ENCODE measurements at places on chromosomes 7 and 10. TPM values are rescaled to one million over a fixed set of nuclear protein-coding genes. Genes with fewer than 3 reads are reported as not detected.

GRCh38 chr10:37439826-37440225, 314.4 kb downstream of the ANKRD30A start:
- H3K27ac ChIP-seq = no peak overlapping the region
- no peaks in the 10 kb centered on the region for H3K27me3 ChIP-seq
- no peaks in the 10 kb centered on the region for H3K4me1 ChIP-seq
- no peaks in the 10 kb centered on the region for H3K36me3 ChIP-seq
- DNase-seq = no peak

- no peaks in the 10 kb centered on the region for H3K27me3 ChIP-seq
- no peak overlapping the region for H3K4me3 ChIP-seq
- H3K36me3 ChIP-seq = peaks cover under 1% of the 10 kb centered on the region
- no peaks in the 10 kb centered on the region for H3K4me1 ChIP-seq
- H3K27ac ChIP-seq = no peak overlapping the region
These were observed 23.1 kb downstream of the CDCA7L start for GRCh38 chr7:21922605-21923004.

CHAT gene
- total RNA-seq = not detected

CNPY4 gene
- total RNA-seq = 23.9 TPM

- H3K27ac ChIP-seq = no peak overlapping the region
- DNase-seq = no peak
- no peaks in the 10 kb centered on the region for H3K4me1 ChIP-seq
These were observed 308.3 kb downstream of the PHF14 start for GRCh38 chr7:11281953-11282352.

- H3K36me3 ChIP-seq = peaks cover 16% of the 10 kb centered on the region
- no peaks in the 10 kb centered on the region for H3K27me3 ChIP-seq
- H3K4me1 ChIP-seq = no peaks in the 10 kb centered on the region
These were observed 94.3 kb downstream of the ZMIZ1 start for GRCh38 chr10:79162861-79163665.

GRCh38 chr10:24723788-24724380, at the start of gene ARHGAP21:
ARHGAP21 (minus strand) TSS chr10:24723887; CDS start chr10:24721899, 1,988 bp downstream.
- H3K36me3 ChIP-seq = no peaks in the 10 kb centered on the region
- peak; percentile 27 for DNase-seq
- H3K4me3 ChIP-seq = peak within 1 kb of the TSS; percentile 91
- peak within 1 kb of the TSS; percentile 44 for H3K27ac ChIP-seq
- no peaks in the 10 kb centered on the region for H3K27me3 ChIP-seq
- H3K4me1 ChIP-seq = peaks cover 26% of the 10 kb centered on the region

GRCh38 chr7:90666186-90666585, 70.1 kb downstream of the CDK14 start:
- H3K4me3 ChIP-seq = no peak overlapping the region
- H3K27me3 ChIP-seq = no peaks in the 10 kb centered on the region
- H3K27ac ChIP-seq = no peak overlapping the region
- no peak for DNase-seq
- H3K4me1 ChIP-seq = no peaks in the 10 kb centered on the region
- no peaks in the 10 kb centered on the region for H3K36me3 ChIP-seq

GRCh38 chr7:6495597-6496262, 48.0 kb upstream of the DAGLB start:
- H3K27ac ChIP-seq = no peak overlapping the region
- no peaks in the 10 kb centered on the region for H3K4me1 ChIP-seq
- H3K27me3 ChIP-seq = peaks cover 5% of the 10 kb centered on the region
- no peak overlapping the region for H3K4me3 ChIP-seq

- H3K4me1 ChIP-seq = no peaks in the 10 kb centered on the region
- peaks cover 6% of the 10 kb centered on the region for H3K27me3 ChIP-seq
- H3K36me3 ChIP-seq = no peaks in the 10 kb centered on the region
- no peak for DNase-seq
- no peak overlapping the region for H3K4me3 ChIP-seq
These were observed 771 bp downstream of the PHYHIPL start for GRCh38 chr10:59177031-59177797.

GRID2IP gene
- 1.5 TPM for total RNA-seq

GNB2 gene
- 153 TPM for total RNA-seq

- H3K27ac ChIP-seq = peak overlapping the region; percentile 80
- H3K4me1 ChIP-seq = peaks cover 23% of the 10 kb centered on the region
- DNase-seq = no peak
- peaks cover 24% of the 10 kb centered on the region for H3K36me3 ChIP-seq
These were observed 558 bp downstream of the TCTN3 start for GRCh38 chr10:95693071-95693667.

DNA sequence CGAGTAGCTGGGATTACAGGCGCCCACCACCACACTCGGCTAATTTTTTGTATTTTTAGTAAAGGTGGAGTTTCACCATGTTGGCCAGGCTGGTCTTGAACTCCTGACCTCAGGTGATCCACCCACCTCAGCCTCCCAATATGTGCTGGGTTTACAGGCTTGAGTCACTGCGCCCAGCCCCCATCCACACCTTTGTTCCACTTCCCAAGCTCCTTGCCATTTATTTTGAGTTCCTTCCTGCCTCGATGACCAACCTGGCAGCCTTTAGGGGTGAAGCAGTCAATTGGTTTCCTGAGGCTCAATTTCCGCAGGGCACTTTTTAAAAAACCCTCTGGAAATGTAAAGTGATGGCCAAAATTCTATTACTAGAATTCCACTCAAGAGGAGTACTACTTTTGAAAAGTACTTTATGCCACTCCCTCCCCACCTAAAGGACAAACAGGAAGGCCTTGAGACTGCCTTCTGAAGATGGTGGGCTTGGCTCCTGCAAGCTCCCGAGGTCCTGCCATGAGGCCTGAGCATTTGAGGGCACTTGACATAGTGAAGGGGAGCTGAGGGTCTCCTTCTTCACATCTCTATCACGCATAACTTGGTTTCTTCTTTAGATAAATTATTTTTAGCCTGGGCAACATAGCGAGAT, 32.5 kb upstream of the RBM33 start:
- no peak overlapping the region for H3K27ac ChIP-seq
- no peaks in the 10 kb centered on the region for H3K4me1 ChIP-seq

GRCh38 chr7:157309988-157310668, 26.7 kb upstream of the DNAJB6 start:
- no peaks in the 10 kb centered on the region for H3K36me3 ChIP-seq
- no peaks in the 10 kb centered on the region for H3K27me3 ChIP-seq
- peaks cover 7% of the 10 kb centered on the region for H3K4me1 ChIP-seq
- no peak overlapping the region for H3K27ac ChIP-seq

TPK1 gene
- total RNA-seq = 19.1 TPM

DNA sequence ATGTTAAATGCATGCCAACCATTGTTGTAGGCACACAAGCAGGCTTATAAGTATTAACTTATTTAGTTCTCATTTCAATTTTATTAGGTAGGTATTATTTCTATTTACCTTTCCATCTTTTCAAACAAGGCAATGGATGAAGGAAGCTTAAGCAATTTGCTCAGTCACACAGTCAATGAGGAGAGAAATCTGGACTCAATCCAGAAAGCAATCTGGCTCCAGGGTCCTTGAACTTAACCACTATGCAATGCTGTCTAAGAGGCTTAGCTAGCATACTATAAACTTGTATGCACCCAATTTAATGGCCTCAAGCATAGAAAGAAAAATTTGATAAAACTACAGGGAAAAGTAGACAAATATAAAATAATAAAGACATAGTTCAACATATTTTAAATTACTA, 88.6 kb downstream of the VWDE start:
- no peak overlapping the region for H3K27ac ChIP-seq
- no peaks in the 10 kb centered on the region for H3K4me1 ChIP-seq
- no peaks in the 10 kb centered on the region for H3K36me3 ChIP-seq
- no peak overlapping the region for H3K4me3 ChIP-seq

Measured in T-cell (primary cell).